Progenitor cell of endocrine pancreas (in vitro differentiated cells): ENCODE measurements at places on chromosomes 7 and 10. TPM values are rescaled to one million over a fixed set of nuclear protein-coding genes. Genes with fewer than 3 reads are reported as not detected.

The HYAL4 gene
- not detected in 2 replicates for total RNA-seq

The HTR7 gene
- total RNA-seq: 0.93 TPM in 2 replicates

The ASB15 gene
- total RNA-seq: not detected in 2 replicates

The OR9A2 gene
- total RNA-seq: not detected in 2 replicates

The ENO4 gene
- total RNA-seq: 1.7 and 2.0 TPM in 2 replicates

The TMEM273 gene
- not detected in 2 replicates for total RNA-seq

The SPRN gene
- total RNA-seq: 0.12 TPM in 1 of 2 replicates, not detected in the other

The PNLIPRP3 gene
- not detected in 2 replicates for total RNA-seq

The AGR2 gene
- 25.8 and 56.3 TPM in 2 replicates for total RNA-seq

The MBLAC1 gene
- total RNA-seq: 1.6 and 2.2 TPM in 2 replicates

The ZNF735 gene
- not detected in 2 replicates for total RNA-seq

The PANK1 gene
- 34.5 and 38.0 TPM in 2 replicates for total RNA-seq

The TEX47 gene
- total RNA-seq: not detected in 2 replicates

GRCh38 chr7:64996305-64996704, 5.5 kb upstream of the ZNF117 start:
- no peak overlapping the region for H3K27ac ChIP-seq
- H3K27me3 ChIP-seq: no peaks in the 10 kb centered on the region
- no peak overlapping the region for H3K4me3 ChIP-seq

- H3K36me3 ChIP-seq: no peaks in the 10 kb centered on the region
- no peak for DNase-seq
- peak overlapping the region; percentile 47 for H3K4me3 ChIP-seq
- no peak overlapping the region for H3K27ac ChIP-seq
- peaks cover 78% of the 10 kb centered on the region for H3K27me3 ChIP-seq
- peaks cover 10% of the 10 kb centered on the region for H3K4me1 ChIP-seq
Observed at GRCh38 chr10:86362586-86363183, 3.9 kb downstream of the GRID1 start.

- H3K36me3 ChIP-seq: peaks cover 2% of the 10 kb centered on the region
- H3K4me1 ChIP-seq: no peaks in the 10 kb centered on the region
- no peak overlapping the region for H3K27ac ChIP-seq
- DNase-seq: no peak
- H3K27me3 ChIP-seq: no peaks in the 10 kb centered on the region
- H3K4me3 ChIP-seq: no peak overlapping the region
Observed at GRCh38 chr7:18336626-18337025, 158.9 kb upstream of the HDAC9 start.

GRCh38 chr10:84269162-84269561, 24.3 kb downstream of the RGR start:
- no peaks in the 10 kb centered on the region for H3K36me3 ChIP-seq
- no peak overlapping the region for H3K4me3 ChIP-seq
- peaks cover 12% of the 10 kb centered on the region for H3K4me1 ChIP-seq
- peaks cover 6% of the 10 kb centered on the region for H3K27me3 ChIP-seq

GRCh38 chr10:128498746-128499145, 372.5 kb upstream of the MKI67 start:
- H3K4me1 ChIP-seq: no peaks in the 10 kb centered on the region
- H3K4me3 ChIP-seq: no peak overlapping the region
- no peak overlapping the region for H3K27ac ChIP-seq
- H3K27me3 ChIP-seq: peaks cover 3% of the 10 kb centered on the region
- no peak for DNase-seq

DNA sequence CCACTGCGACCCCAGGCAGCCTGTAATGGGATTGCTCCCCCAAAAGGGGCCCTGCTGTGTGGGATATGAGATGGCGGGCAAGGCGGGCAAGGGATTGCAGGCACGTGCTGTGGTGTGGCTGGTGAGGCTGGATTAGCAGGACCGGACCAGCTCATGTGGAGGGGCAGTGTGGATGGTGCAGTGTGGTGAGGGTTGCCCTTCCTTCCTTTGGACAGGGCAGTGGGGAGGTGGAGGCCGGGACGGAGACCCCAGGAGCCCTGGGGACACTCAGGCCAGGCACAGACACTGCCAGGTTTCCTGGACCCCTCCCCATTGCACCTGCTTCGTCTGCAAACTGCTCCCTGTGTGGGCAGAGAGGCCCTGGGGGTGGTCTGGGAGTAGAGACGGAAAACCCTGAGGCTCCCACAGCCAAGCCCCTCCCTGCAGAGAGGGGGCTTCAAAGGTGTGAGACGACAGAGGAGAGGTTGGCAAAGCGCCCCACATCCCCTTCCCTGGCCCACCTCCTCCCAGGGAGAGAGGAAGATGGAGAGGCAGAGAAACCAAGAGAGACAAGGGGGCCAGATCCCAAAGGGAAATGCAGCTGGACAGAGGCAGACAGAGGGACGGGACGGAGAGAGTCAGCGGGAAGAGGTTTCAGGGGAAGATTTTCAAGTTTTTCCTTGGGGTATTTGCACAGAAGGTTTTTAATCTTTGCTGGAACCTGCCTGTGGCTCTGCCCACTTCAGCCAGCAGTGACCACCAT, 89.2 kb downstream of the MICALL2 start:
- H3K4me1 ChIP-seq: no peaks in the 10 kb centered on the region
- H3K27me3 ChIP-seq: peaks cover 70% of the 10 kb centered on the region
- no peak overlapping the region for H3K27ac ChIP-seq
- no peak overlapping the region for H3K4me3 ChIP-seq

DNA sequence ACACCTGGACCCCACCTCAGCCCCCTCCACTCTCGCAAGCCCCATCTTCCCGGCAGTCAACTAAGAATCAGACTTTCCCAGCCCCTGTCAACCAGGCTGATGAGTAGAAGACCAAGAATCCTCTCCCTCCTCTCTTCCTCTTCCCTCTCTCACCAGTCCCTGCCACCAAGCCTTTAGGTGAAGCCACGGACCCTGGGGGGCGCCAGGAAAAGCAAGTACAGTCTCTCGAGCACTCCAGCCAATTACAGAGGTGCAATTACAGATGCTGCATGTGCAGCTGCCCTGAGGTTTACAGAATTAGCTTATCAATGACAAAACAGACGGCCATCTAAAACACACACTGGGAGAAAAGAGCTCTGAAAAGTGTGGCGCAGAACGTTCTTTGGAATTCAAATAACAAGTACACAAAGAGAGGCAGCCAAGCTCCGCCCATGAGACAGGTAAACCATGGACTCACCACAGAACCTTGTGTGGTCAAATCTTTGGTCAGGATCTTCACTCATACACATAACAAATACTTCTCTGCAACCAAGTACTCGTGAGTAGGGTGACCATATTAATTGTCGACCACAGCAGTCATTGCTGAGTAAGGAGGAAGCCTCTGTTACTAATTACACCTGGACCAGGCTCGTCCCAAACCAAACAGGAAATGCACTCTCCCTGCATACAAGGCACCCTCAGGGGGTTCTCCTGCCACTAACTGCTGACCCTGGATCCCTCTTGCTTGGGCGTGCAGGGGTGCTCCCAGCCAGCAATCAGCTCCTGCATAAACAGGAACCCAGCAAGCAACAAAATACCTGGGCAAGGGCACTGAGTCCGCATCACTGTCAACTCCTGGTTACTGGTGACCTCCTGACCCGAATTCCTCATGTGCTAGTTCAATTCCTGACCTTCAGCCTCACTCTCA, 189.2 kb downstream of the FAM107B start:
- H3K36me3 ChIP-seq: peaks cover 14% of the 10 kb centered on the region
- H3K4me3 ChIP-seq: no peak overlapping the region
- H3K27me3 ChIP-seq: no peaks in the 10 kb centered on the region
- DNase-seq: no peak

GRCh38 chr7:78768859-78769258, 684.6 kb downstream of the MAGI2 start:
- no peak overlapping the region for H3K27ac ChIP-seq
- H3K4me1 ChIP-seq: peaks cover 15% of the 10 kb centered on the region
- no peaks in the 10 kb centered on the region for H3K27me3 ChIP-seq
- DNase-seq: no peak
- H3K36me3 ChIP-seq: no peaks in the 10 kb centered on the region

- no peaks in the 10 kb centered on the region for H3K4me1 ChIP-seq
- H3K36me3 ChIP-seq: no peaks in the 10 kb centered on the region
- H3K27me3 ChIP-seq: no peaks in the 10 kb centered on the region
- no peak overlapping the region for H3K4me3 ChIP-seq
- no peak overlapping the region for H3K27ac ChIP-seq
- no peak for DNase-seq
Observed at GRCh38 chr10:36280321-36280741, 638.2 kb upstream of the FZD8 start.

GRCh38 chr10:13769946-13770345, 183.2 kb downstream of the PRPF18 start:
- no peak for DNase-seq
- peaks cover 7% of the 10 kb centered on the region for H3K36me3 ChIP-seq
- peaks cover 18% of the 10 kb centered on the region for H3K27me3 ChIP-seq
- peaks cover 27% of the 10 kb centered on the region for H3K4me1 ChIP-seq
- peak overlapping the region; percentile 6 for H3K27ac ChIP-seq

- no peak overlapping the region for H3K27ac ChIP-seq
- H3K4me3 ChIP-seq: no peak overlapping the region
- H3K27me3 ChIP-seq: no peaks in the 10 kb centered on the region
- H3K4me1 ChIP-seq: peaks cover 21% of the 10 kb centered on the region
Observed at GRCh38 chr7:86955895-86956503, 103.5 kb downstream of the ELAPOR2 start.

DNA sequence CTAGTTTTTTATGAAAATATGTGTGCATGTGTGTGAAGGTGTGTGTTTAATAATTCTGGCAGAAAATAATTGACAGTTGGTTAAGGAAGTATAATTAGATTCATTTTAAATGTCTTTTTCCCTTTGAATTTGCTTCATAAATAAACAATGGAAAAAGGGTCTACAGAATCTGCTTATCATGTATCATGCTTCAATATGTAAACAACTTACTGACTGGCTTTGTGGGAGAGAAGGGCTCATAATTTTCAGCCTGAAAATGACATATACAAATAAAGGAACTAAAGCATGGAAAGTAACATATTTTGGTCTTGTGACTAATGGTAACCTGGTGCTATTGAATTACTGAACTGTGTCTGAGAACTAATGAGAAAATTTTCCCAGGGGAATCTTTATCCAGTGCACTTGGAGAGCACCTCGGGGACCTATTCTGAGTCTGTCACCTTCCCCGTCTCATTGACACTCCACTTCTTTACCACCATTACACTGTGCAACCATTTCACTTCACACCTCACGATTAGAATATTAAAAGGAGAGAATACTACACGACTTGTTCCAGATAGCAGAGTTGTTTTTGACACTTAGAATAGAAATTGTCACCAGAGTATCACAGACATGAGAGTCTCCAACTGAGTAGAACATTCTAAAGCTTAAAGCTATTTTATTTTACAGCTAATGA, 298.6 kb downstream of the TFEC start:
- H3K27ac ChIP-seq: no peak overlapping the region
- no peaks in the 10 kb centered on the region for H3K27me3 ChIP-seq
- no peak for DNase-seq
- no peak overlapping the region for H3K4me3 ChIP-seq

DNA sequence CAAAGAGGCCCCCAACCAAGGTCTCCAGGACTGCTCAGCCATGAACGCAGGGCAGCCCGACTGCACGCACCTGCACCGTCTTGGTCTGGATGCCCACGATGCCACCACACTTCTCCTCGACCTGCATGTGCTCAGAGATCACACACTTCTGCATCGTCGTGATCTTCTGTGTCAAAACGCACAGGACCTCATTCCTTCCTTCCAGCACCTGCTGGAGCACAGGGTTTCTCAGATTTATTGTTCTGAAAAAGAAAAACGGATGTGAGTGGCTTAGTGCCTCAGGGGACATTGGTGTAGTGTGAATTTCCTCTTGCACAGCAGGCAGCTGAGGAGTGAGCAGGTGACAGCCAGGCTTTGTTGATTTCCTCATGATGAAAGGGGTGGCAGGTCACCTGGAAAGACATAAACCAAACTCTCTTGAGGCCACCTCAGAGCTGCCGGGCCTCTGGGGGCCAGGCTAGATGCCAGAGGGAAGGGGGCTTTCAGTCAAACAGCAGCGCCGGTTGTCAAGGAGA, 38.2 kb downstream of the GSDME start:
- H3K27ac ChIP-seq: no peak overlapping the region
- H3K4me1 ChIP-seq: no peaks in the 10 kb centered on the region
- peaks cover 6% of the 10 kb centered on the region for H3K36me3 ChIP-seq
- no peak for DNase-seq
- H3K4me3 ChIP-seq: no peak overlapping the region

GRCh38 chr10:32337350-32337749, 9.6 kb downstream of the EPC1 start:
- DNase-seq: no peak
- H3K4me3 ChIP-seq: no peak overlapping the region
- H3K4me1 ChIP-seq: peaks cover 59% of the 10 kb centered on the region
- H3K27ac ChIP-seq: no peak overlapping the region
- H3K36me3 ChIP-seq: peaks cover 11% of the 10 kb centered on the region

DNA sequence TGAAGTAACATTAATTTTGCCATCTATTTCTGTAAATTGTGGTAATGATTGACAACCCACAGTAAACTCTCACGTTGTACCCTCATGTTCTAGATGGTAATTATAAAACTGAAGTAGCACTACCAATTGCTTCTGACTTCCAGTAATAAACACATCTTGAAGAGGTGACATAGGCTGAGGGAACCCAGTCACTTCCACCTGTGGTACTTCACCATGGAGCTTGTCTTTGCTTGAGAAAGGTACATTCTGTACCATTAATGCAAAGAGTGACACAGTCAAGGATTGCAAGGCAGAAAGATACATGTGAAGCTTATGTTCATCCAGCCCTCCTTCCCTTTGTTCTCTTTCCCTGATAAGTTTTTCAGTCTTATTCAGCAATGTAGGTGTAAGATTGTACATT, 11.2 kb downstream of the CAPZA2 start:
- no peak overlapping the region for H3K4me3 ChIP-seq
- peaks cover 8% of the 10 kb centered on the region for H3K36me3 ChIP-seq
- peaks cover 7% of the 10 kb centered on the region for H3K4me1 ChIP-seq

GRCh38 chr10:74855439-74855838, 29.0 kb downstream of the KAT6B start:
- no peak for DNase-seq
- peaks cover 17% of the 10 kb centered on the region for H3K4me1 ChIP-seq
- no peaks in the 10 kb centered on the region for H3K27me3 ChIP-seq

- no peak for DNase-seq
- no peak overlapping the region for H3K27ac ChIP-seq
- peaks cover 11% of the 10 kb centered on the region for H3K27me3 ChIP-seq
- H3K36me3 ChIP-seq: no peaks in the 10 kb centered on the region
- peaks cover 4% of the 10 kb centered on the region for H3K4me1 ChIP-seq
- H3K4me3 ChIP-seq: no peak overlapping the region
Observed at GRCh38 chr10:76017026-76017732, 585.8 kb downstream of the LRMDA start.
